ENCODE measurements at places on chromosomes 11 and 22.

GRCh38 chr11:58125469-58125868 lies at the start of gene OR9I1:
OR9I1 (minus strand) TSS chr11:58125530; CDS start chr11:58119444, 6,086 bp downstream.
- DNase-seq, result no peak

- no peak for DNase-seq
Observed at GRCh38 chr11:129279326-129280026, 87.4 kb upstream of the ARHGAP32 start.

GRCh38 chr11:58898106-58898505 lies 41.2 kb upstream of the GLYATL1 start:
- DNase-seq, result no peak

- DNase-seq, result no peak
Observed at GRCh38 chr11:86990031-86990430, 34.8 kb upstream of the FZD4 start.

DNA sequence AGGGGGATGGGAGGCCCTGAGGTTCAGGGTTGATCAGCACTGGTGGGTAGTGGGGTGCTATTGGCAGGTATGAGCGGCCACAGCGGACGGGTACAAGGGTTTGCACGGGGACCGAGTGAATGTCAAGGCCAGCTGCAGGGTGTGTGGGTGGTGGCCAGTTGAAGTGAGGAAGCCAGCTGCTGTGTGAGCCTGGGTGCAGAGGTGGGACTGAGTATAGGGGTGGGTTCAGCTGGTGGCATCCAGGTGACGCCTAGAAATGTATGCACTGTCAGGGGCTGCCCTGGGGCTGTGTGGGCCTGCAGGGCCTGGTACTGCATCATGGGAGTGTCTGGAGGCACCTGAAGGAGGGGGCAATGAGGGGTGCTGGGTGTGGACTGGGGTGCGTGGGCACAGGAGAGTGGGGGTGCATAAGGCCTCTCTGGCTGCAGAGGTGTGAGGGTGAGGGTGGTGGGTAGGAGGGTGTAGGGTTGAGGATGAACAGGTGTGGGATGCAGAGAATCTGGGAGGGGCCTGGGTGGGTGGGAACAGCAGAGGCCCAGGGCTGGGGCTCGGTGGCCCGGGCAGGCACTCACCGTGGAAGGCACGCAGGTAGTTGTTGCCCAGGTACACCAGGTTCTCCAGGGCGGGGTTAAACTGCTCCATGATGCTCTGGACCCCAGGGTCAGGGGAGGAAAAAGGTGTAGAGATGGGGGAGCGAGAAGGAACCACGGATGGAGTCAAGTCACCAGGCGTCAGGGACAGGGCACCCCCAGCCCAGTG lies 1.7 kb downstream of the BAIAP2L2 start:
- DNase-seq, result no peak

- DNase-seq, result no peak
Observed at GRCh38 chr11:2331404-2331803, 29.6 kb downstream of the TSPAN32 start.

GRCh38 chr11:5556596-5557188 lies 8.4 kb upstream of the OR52H1 start:
- DNase-seq, result no peak

GRCh38 chr11:47477323-47477722 lies 28.4 kb upstream of the RAPSN start:
- DNase-seq, result no peak

- DNase-seq, result no peak
Observed at GRCh38 chr22:46041642-46042041, 64.7 kb upstream of the WNT7B start.

GRCh38 chr22:20031732-20032406 lies 11.0 kb downstream of the TANGO2 start:
- DNase-seq, result no peak
